ENCODE measurements at places on chromosomes 2 and 18.

DNA sequence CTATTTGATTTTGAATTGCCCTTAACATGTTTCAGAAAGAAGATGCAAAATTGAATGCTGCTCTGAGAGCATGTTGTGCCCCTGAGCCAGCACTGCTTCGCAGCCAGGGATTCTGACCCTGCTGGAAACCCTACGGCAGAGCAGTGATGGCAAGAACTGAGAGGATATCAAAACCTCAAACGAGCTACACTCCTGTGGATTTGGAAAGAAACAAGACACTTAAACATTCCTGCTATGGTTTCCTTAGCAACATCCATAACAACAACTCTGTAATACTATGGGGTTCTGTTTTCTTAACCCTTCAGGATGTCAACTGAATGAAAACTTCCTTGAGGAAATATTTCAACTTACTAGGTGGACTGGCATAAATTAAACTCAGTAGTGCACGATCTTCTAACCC, 649.1 kb downstream of the NYAP2 start:
- no peaks in the 10 kb centered on the region for H3K36me3 ChIP-seq
- no peaks in the 10 kb centered on the region for H3K27me3 ChIP-seq
- no peaks in the 10 kb centered on the region for H3K4me1 ChIP-seq

- no peak overlapping the region for H3K4me3 ChIP-seq
- H3K27me3 ChIP-seq = no peaks in the 10 kb centered on the region
- H3K27ac ChIP-seq = no peak overlapping the region
- peaks cover 10% of the 10 kb centered on the region for H3K4me1 ChIP-seq
- H3K36me3 ChIP-seq = peaks cover 3% of the 10 kb centered on the region
Measured at GRCh38 chr2:204012072-204012653, 75.6 kb downstream of the ICOS start.

- H3K4me3 ChIP-seq = peak overlapping the region; percentile 93
- peaks cover 24% of the 10 kb centered on the region for H3K4me1 ChIP-seq
- peaks cover 37% of the 10 kb centered on the region for H3K36me3 ChIP-seq
- DNase-seq = peak; percentile 96
- H3K27ac ChIP-seq = peak overlapping the region; percentile 100
- H3K27me3 ChIP-seq = no peaks in the 10 kb centered on the region
Measured at GRCh38 chr2:27890924-27891672, 569 bp downstream of the BABAM2 start.

DNA sequence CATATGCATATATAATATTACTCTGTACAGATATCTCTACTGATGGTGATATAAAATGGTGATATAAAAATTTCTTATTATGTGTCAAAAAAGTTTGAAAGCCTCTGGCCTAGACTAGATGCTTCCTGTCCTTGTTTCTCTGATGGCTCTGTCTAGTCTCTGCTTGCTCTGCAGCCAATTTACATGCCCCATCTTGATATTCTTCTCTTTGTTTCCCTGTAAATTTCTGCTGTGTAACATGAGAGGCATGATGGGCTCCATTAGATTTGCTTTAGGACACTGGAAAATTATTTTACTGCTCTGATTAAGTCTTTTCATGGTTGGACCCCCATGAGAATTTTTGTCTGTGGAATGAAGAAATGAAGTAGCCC, 24.3 kb downstream of the BABAM2 start:
- H3K4me3 ChIP-seq = no peak overlapping the region
- H3K27ac ChIP-seq = no peak overlapping the region
- no peak for DNase-seq
- H3K27me3 ChIP-seq = no peaks in the 10 kb centered on the region
- no peaks in the 10 kb centered on the region for H3K36me3 ChIP-seq

GRCh38 chr2:226524381-226524843, 275.2 kb downstream of the IRS1 start:
- no peaks in the 10 kb centered on the region for H3K4me1 ChIP-seq
- H3K36me3 ChIP-seq = no peaks in the 10 kb centered on the region
- no peak for DNase-seq

- H3K4me3 ChIP-seq = peak overlapping the region; percentile 62
- H3K4me1 ChIP-seq = peaks cover 17% of the 10 kb centered on the region
- H3K27ac ChIP-seq = peak overlapping the region; percentile 91
- no peaks in the 10 kb centered on the region for H3K27me3 ChIP-seq
- no peak for DNase-seq
- H3K36me3 ChIP-seq = no peaks in the 10 kb centered on the region
Measured at GRCh38 chr2:54092940-54093339, 22.5 kb upstream of the ACYP2 start.

- peaks cover 24% of the 10 kb centered on the region for H3K27me3 ChIP-seq
- H3K27ac ChIP-seq = no peak overlapping the region
- H3K36me3 ChIP-seq = peaks cover 2% of the 10 kb centered on the region
- H3K4me1 ChIP-seq = peaks cover 10% of the 10 kb centered on the region
- DNase-seq = no peak
- no peak overlapping the region for H3K4me3 ChIP-seq
Measured at GRCh38 chr2:72927619-72928550, 10.6 kb downstream of the EMX1 start.

GRCh38 chr18:13914756-13915155, 580 bp downstream of the MC2R start:
- peaks cover 43% of the 10 kb centered on the region for H3K27me3 ChIP-seq
- DNase-seq = no peak
- no peak overlapping the region for H3K27ac ChIP-seq
- peaks cover 3% of the 10 kb centered on the region for H3K36me3 ChIP-seq

- no peak overlapping the region for H3K27ac ChIP-seq
- peaks cover 10% of the 10 kb centered on the region for H3K27me3 ChIP-seq
- H3K4me1 ChIP-seq = no peaks in the 10 kb centered on the region
- no peak overlapping the region for H3K4me3 ChIP-seq
- no peak for DNase-seq
Measured at GRCh38 chr18:70415823-70416488, 127.1 kb downstream of the SOCS6 start.

DNA sequence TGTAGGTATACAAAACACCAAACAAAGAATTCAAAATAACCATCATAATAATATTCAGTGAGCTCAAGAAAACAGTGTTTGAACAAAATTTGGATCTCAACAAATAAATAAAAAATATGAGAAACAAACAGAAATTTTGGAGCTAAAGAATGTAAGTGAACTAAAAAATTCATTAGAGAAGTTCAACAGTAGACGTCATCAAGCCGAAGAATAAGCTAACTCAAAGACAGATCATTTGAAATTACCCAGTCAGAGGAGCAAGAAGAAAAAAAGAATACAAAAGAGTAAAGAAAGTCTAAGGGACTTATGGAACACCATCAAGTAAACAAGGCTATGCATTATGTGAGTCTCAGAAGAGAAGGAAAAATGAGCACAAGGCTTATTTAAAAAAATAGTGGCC, 16.6 kb upstream of the SPP2 start:
- no peak for DNase-seq
- no peaks in the 10 kb centered on the region for H3K36me3 ChIP-seq
- no peak overlapping the region for H3K27ac ChIP-seq
- H3K4me1 ChIP-seq = peaks cover 51% of the 10 kb centered on the region

DNA sequence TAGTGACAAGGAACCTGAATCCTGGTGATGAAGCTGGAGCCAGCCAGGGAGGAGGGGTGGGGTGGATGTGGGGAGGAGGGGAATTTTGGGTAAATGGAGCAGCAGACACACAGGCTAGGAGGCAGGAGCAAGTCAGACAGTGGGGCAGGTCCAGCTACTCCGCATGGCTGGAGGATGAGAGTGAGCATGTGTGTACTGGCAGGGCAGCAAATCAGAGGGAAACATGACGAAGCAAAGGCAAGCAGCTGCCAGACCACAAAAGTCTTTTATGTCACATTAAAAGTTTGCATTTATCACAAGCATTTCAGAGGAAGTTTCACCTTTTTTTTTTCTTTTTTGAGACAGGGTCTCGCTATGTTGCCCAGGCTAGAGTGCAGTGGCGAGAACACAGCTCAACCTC, 11.9 kb upstream of the KIDINS220 start:
- H3K36me3 ChIP-seq = no peaks in the 10 kb centered on the region
- no peak overlapping the region for H3K4me3 ChIP-seq
- H3K27ac ChIP-seq = no peak overlapping the region
- H3K27me3 ChIP-seq = peaks cover 63% of the 10 kb centered on the region
- DNase-seq = no peak

- peak; percentile 10 for DNase-seq
- H3K27me3 ChIP-seq = no peaks in the 10 kb centered on the region
- H3K4me3 ChIP-seq = peak overlapping the region; percentile 44
- H3K36me3 ChIP-seq = peaks cover 39% of the 10 kb centered on the region
- H3K4me1 ChIP-seq = peaks cover 55% of the 10 kb centered on the region
Measured at GRCh38 chr2:197130318-197130717, 180.3 kb downstream of the ANKRD44 start.

DNA sequence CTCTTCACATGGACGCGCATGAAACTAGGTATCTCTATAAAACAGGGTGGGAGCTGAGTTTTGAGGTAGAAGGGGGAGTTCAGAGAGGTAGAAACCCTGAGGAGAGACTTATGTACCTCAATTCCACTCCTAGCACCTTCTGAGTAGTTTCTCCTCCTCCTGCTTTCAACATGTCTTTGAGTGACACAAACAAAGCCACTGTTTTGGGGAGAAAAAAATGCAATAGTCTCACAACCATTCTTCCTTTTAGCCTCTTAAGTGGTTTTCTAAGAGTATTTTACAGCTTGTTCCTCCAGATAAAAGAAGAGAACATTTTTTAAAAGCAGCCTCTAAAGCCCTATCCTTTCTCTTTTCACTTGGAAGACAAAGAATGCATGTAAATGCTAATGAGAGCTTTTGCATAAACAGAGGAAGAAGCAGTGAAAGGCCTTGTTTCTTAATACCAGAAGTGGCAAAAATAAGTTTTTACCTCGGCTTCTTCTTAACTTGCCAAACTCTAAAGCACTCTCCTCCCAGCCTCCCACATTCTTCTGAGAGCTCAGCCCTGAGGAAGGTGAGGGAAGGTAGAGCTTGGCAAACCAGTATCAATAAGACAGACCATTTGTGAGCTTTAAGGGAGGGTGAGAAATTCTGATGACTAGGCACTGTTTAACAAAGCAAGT, 1304.4 kb upstream of the ACVR2A start:
- no peak overlapping the region for H3K4me3 ChIP-seq
- H3K36me3 ChIP-seq = no peaks in the 10 kb centered on the region
- H3K4me1 ChIP-seq = no peaks in the 10 kb centered on the region
- no peak overlapping the region for H3K27ac ChIP-seq
- no peaks in the 10 kb centered on the region for H3K27me3 ChIP-seq

- no peak for DNase-seq
- no peaks in the 10 kb centered on the region for H3K36me3 ChIP-seq
Measured at GRCh38 chr2:74756356-74756890, 77.5 kb upstream of the HK2 start.

- no peak overlapping the region for H3K27ac ChIP-seq
- DNase-seq = no peak
- peak overlapping the region; percentile 54 for H3K4me3 ChIP-seq
- peaks cover 3% of the 10 kb centered on the region for H3K36me3 ChIP-seq
Measured at GRCh38 chr2:95074663-95075439, 46.8 kb downstream of the MRPS5 start.

- H3K4me3 ChIP-seq = no peak overlapping the region
- H3K4me1 ChIP-seq = peaks cover 4% of the 10 kb centered on the region
- no peak overlapping the region for H3K27ac ChIP-seq
- peaks cover 3% of the 10 kb centered on the region for H3K36me3 ChIP-seq
Measured at GRCh38 chr18:79573921-79574491, 105.6 kb upstream of the CTDP1 start.

DNA sequence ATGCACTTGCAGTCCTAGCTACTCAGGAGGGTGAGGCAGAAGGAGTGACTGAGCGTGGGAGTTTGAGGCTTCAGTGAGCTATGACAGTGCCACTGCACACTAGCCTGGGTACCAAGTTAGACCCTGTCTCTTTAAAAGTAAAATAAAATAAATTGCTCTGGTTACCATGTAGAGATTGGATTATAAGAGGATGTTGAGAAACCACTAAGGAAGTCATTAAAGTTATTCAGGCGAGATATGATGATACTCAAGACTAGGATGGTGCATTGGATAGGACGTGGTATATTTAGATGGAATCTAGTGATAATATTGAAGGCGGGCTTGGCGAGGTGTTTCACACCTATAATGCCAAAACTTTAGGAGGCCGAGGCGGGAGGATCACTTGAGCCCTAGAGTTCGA, 50.6 kb downstream of the BMPR2 start:
- DNase-seq = no peak
- no peak overlapping the region for H3K27ac ChIP-seq
- no peaks in the 10 kb centered on the region for H3K36me3 ChIP-seq
- H3K4me1 ChIP-seq = peaks cover 3% of the 10 kb centered on the region
- no peaks in the 10 kb centered on the region for H3K27me3 ChIP-seq

DNA sequence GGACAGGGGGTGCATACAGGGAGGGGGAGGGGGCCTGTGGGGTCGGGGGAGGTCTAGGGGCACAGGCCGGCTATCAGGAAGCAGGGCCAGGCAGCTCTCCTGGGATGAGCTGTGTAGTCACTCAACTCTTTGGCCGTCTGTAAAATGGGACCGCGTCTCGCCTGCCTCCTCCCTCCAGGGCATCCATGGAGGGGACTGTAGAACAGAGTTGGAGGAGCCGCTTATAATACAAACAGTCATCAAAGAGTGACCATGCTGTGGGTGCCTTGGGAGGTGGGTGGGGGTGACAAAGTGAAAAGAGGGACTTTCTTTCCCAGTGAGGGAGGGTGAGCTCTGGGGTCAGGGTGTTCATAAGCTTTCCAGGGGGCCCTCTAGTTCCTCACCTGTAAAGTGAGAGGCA, 169.6 kb upstream of the HAAO start:
- H3K4me1 ChIP-seq = peaks cover 6% of the 10 kb centered on the region
- no peak overlapping the region for H3K4me3 ChIP-seq
- H3K36me3 ChIP-seq = no peaks in the 10 kb centered on the region
- H3K27ac ChIP-seq = no peak overlapping the region
- no peak for DNase-seq

- no peaks in the 10 kb centered on the region for H3K27me3 ChIP-seq
- H3K4me1 ChIP-seq = no peaks in the 10 kb centered on the region
- DNase-seq = no peak
Measured at GRCh38 chr2:6650311-6650710, 215.4 kb downstream of the CMPK2 start.

- peak; percentile 53 for DNase-seq
- peak overlapping the region; percentile 72 for H3K4me3 ChIP-seq
- peak overlapping the region; percentile 90 for H3K27ac ChIP-seq
- H3K27me3 ChIP-seq = no peaks in the 10 kb centered on the region
- peaks cover 50% of the 10 kb centered on the region for H3K4me1 ChIP-seq
Measured at GRCh38 chr18:58687871-58688308, 16.6 kb downstream of the MALT1 start.

DNA sequence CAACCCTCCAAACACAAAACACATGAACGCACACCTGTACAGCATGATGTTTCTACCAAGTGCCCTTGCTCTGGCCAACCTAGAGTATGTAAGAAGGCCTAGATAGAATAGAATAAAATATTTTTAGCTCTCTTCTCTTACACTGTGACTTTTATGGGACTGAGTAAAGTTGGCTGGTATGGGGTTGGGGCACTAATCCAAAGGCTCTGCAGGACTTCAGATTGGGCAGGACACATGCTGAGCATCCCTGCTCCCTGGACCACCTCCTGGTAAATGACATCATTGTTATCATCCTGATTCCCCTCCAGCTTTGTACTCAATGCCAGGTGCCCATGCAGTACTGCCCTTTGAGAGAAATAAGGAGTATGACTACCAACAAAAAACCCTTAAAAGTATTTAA, 322.2 kb downstream of the SLC8A1 start:
- no peaks in the 10 kb centered on the region for H3K27me3 ChIP-seq
- no peak for DNase-seq
- no peaks in the 10 kb centered on the region for H3K4me1 ChIP-seq
- no peak overlapping the region for H3K4me3 ChIP-seq

All from effector memory CD8-positive, alpha-beta T cell (primary cell).